Stomach (tissue), 19 donors: ENCODE measurements at places on chromosomes 4 and X.

- DNase-seq = no peak
These were observed 35.6 kb upstream of the KCNE5 start for GRCh38 chrX:109660435-109661143.

DNA sequence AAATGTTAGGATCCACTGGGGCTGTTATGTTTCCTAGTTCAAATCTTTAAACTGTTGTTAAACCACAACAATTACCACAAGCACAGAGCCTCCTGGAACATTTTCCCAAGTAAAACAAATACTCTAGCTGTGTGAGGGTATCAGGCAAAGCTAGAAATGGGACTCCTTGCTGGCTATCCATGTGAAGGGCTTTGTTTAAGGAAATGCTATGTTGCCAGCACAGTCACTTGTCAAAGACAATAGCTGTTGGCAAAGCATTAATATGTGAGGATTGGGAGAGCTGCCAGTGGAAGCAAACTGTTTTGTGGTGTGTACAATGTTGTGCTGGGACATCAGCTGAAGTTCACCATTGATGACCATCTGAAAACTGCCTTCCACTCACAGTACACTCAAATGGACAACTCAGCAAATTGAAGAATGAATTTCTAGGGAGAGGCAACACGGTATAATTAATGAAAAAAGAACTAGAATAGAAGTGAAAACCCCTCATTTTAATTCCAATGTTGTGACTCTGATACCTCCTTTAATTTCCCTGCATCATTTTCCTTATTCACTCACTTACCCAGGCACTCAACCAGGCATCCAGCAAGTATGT, 100.8 kb downstream of the ANXA3 start:
- DNase-seq = peak; percentile 50

DNA sequence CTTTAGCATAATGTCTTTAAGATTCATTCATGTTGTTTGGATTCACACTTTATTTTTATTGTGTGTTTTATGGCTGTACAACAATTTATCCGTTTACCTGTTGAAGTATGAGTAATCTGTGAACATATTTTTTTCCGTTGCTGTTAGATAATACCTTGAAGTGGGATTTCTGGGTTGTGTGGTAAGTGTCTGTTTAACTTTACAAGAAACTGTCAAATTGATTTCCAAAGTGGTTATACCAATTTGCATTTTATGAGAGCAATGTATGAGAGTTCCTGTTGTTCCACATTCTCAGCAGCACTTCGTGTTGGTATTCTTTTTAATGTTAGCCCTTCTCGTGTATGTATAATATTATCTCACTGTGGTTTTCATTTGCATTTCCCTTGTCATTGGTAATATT, 53.6 kb downstream of the USP53 start:
- no peak for DNase-seq

DNA sequence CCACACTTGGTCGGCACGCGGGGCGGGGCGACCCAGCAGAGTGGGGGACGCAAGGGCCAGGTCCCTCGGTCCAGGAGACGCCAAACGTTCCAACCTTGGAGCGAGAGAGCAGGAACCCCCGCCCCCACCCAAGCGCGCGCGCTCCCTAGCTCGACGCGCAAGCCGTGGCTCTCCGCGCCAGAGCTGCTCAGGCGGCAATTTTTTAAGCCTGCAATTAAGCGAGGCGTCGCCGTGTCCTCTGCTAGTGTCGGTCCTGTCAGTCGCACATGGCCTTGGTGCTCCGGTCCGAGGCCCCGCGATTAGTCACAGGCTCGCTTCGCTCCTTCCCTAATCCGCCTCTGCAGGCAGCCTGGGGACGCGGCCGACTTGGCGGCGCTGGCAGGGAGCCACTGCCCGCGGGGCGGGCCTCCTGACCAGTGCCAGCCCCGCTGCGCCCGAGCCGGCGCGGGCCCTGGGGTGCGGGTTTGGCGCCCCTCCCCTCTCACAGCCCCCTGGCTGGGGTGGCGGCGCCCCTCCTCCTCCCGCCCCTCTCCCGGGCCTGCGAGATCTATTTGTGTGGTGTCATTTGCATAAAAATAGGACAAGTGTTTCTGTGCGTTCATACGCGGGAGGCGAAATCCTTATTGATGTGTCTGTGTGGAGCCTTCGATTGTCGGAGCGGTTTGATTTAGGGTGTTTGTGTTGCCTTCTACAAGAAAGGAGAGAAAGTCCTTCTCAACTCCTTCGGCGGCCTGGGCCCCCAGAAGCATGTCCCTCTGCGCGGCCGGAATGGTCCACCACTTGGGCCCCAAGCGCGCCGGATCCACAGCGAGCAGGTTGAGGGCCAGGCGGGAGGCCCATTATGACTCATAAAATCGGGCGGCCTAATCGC, 9.8 kb upstream of the BCOR start:
- peak; percentile 77 for DNase-seq

- DNase-seq = no peak
These were observed 60.4 kb downstream of the CASP3 start for GRCh38 chr4:184588893-184589292.

- DNase-seq = no peak
These were observed 177.3 kb downstream of the GRIA3 start for GRCh38 chrX:123361371-123361770.

DNA sequence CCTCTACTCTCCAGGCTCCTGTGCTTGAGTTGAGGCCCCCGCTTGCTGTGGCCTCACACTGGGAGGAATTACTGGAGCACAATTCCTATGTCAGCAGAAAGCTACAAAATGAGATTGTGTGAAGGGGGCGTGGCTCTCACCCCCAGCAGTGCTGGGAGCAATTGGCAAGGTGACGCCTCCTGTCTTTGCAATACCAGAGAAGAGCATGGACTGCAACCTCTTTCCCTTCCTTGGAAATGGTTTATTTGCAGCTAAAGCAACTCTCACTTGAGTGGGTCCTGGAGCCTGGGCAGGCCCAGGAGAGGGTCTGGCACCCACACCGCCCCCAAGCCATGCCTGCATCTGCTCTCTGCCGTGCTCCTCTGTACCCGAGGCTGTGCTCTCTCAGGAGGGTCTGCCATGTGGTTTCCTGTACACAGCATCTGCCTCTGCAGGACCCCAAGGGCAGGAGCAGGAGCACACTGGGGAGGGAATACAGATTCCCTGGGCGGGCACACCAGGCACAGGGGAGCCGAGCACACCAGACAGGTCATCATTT, 32.9 kb upstream of the HGFAC start:
- no peak for DNase-seq

- DNase-seq = no peak
These were observed 217.1 kb upstream of the STS start for GRCh38 chrX:6930307-6930849.
